ENCODE measurements at places on chromosomes 13 and 19.
A peak's percentile ranks its signal among the peaks of the same experiment; 100 is the strongest.

DNA sequence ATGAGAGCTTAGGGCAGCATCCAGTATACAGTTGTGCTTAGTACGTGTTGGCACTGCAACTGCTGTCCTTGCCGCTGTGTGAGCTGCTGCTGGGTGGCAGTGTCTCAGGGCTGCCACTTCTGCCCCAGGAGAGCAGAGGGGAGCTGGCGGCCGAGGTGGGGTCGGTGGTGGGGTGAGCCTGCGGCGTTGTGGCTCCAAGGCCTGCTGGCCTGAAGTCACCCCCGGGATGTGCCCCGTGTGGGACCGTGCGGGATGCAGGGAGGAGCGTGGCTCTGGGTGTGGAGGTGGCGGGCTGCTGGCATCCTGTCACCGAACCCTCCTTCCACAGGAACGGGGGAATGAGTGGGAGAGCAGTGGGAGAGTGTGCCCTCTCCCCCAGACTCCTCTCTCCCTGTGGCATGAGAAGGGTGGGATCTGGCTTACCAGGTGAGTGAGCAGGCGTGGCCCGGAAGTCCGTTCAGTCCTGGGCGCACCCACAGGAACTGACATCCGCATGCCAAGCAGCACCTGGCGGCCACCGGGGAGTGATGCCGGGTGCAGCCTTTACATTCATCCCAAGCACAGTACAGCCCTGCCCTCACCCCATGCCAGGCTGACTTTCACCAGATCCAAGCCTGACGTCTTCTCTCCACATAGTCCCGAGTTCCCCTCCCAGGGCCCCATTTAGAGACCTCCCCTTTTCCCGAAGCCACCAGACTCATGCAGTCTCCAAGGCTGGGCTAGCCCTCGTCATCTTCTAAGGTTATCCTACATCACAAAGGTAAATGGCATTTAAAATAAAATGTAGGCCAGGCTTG, 26.6 kb downstream of the MCF2L start:
- DNase-seq: no peak

- no peak for DNase-seq
Measured at GRCh38 chr13:98909016-98909415, 68.8 kb downstream of the DOCK9 start.

DNA sequence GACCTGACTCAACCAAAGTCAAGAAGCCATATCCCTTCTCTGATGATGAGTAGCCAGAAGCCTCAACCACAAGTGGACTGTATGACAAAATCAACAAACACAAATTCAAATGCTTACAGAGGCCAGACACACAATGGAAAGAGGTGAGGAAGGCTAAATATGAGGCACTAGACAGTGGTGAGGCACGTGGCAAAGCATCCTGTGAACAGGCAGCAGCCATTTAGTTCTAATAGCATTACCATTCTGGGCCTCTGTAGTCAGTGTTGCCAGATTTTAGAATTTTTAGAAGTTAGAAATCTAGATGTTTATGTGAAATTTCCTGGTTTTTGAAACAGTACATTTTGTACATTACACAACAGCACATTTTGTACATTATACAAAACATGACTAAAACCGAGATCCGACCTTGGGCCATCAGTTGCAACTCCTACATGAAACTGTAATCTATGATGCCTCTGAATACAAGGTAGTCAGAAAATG, 403.3 kb downstream of the COG6 start:
- no peak for DNase-seq

DNA sequence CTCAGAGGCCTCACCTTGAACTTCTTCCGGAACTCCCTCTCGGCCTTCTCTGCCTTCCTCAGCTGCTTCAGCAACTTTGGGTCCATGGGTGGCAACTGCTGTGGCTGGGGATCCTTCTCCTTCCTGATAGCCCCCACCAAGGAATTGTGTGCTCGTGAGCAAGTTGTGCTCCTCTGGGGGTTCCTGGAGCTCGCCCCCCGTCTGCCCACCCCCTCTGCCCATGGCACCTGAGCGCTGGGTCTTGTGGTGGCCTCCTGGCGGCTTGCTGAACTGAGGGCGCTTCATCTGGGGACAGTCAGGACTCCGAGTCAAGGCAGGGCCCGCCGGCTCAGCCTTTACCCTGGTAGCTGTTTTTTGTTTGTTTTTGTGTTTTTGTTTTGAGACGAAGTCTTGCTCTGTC, 11.6 kb downstream of the PRAM1 start:
- no peak for DNase-seq

- no peak for DNase-seq
Measured at GRCh38 chr13:27199211-27199610, 27.6 kb upstream of the USP12 start.

DNA sequence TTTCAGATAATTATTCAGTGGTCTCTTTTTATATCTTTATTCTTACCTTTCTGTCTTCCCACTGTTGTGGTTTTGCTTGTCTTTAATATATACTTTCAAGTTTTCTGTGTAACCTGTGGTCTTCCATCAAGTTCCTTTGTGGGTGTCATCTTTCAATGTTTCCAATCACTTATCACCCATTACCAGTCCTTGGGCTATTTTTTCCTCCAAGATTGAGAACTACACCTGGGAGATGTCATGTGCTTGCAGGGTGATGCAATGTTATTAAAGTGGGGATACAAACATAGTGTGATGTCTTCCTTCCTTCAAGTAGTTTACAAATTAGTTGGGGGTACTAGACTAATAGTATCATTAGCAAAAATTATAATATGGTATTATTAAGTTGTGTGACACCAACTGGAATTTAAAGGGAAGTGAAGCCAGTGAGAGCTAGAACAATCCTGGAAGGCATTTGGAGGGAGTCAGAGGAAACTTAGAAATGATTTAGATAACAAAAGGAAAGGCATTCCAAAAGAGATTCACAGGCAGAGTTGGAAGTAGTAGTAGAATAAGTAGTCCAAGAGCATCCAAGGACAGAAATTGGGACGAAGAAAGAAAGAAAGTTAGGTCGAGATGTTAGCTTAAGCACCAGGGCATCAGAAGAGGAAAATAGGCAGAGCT, 3.4 kb downstream of the FNDC3A start:
- DNase-seq: no peak

DNA sequence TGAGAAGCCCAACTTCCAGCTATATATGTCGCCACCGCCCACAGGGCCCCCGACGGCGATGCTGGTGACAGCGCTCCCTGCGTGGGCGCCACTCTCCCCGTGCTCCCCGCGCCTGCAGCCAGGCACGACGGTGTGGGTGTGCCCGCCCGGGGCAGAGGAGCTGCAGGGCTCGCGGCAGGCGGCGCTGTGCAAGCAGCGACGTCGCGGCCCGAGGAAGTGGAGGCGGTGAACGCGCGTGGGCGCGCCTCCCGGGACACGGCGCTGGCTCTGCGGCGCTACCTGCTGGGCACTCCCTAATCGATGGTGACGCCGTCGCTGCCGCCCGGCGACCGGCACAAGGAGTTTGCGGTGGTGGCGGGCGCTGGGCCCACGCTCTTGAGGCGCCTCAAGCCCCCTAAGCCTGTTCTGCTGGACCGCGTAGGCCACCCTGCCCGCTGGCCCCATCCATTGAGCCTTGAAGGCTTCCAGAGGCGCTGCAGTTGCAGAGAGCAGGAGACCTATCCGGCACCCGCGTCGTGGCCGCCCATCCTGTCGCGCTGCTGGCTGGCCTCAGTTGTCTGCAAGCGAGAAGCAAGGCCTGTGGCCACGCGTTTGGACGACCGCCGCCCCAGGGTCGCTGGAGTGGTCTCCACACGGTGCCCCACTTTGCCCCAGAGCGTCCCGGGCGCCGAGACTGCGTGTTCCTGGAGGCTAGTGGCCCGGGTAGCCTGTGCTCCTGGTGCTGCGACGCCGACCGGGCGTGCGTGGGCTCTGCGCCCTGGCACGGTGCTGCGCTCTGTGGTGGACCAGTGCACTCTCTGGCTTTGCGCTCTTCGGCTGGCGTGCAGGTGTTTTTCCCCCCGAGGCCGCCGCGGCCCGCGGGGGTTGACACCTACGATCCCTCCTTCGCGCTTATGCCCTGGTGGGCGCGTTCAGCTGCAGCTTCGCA, 23.1 kb downstream of the LRFN3 start:
- DNase-seq: no peak

DNA sequence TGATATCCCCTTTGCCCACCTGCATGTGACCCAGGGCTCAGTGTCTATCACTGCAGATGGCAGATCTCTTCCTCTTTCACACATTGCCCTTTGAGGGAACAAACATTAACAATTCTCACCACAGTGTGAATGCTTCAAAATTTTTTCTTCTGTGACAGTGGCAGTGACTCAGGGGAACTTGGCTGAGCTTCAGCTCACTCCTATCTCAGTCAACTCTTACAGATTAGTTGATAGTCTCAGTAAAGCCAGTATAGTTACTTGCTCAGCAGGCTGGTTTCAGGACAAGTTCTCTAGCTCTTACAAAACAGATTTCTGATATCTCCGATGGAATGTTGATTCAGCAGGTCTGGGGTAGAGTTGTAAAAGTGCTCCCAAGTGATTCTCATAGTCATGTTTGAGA, 166.9 kb downstream of the DLEU7 start:
- peak; percentile 94 for DNase-seq

GRCh38 chr19:50890422-50891252, 17.4 kb downstream of the KLK2 start:
- peak; percentile 29 for DNase-seq

- DNase-seq: no peak
Measured at GRCh38 chr13:78786459-78786858, 127.5 kb upstream of the OBI1 start.

- no peak for DNase-seq
Measured at GRCh38 chr19:1489463-1490310, 463 bp downstream of the PCSK4 start.

- no peak for DNase-seq
Measured at GRCh38 chr19:49309087-49309486, 15.9 kb downstream of the SLC6A16 start.

- DNase-seq: no peak
Measured at GRCh38 chr19:35059006-35059798, 17.7 kb downstream of the HPN start.

DNA sequence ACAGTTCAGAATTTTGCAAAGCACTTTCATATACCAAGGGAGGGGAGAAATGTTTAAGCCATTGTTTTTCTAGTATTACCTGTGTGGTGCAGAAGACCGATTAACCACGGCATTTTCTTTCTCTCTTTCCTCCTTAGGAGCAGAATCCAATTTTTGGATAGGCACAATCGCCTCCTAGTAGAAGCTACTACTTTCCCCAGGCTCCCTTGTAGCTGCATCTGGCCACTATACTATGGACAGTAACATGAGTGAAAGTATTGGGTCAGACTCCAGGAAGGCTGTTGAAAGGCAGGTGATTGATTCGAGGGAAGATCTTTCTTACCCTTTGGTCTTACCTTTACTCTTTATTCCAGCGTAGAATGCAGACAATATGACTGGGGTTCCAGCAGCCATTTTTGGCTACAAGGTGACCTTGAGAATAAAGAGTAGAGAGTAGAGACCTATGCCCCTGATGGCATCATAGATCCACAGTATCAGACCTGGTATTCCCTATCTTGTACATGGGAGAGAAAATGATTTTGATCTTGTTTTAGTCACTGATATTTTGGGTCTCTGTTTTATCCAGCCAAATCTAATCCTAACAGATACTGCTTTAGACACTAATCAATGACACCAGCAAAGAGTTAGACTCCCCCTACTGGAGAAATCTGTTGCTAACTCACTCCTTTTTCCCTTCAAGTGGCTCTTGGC, 77.0 kb downstream of the LRRC63 start:
- peak; percentile 9 for DNase-seq

DNA sequence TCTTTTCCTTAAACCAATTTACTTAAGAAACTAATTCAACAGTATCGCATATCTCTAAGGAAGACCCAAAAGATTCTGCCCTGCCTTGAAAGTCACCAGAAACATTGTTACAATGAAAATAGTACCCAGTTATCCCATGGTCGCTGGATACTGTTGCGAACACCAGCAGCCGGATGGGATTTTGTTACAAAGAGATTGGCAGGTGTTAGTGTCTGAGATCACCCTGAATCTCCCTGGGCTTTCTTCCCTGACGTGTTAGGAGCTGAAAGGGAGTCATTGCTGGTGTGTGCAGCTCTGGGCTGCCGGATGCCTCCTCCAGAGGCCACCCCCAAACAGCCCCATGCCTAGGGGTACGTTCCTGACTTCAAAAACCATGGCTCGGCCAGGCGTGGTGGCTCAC, 38.2 kb downstream of the PTPRS start:
- no peak for DNase-seq

DNA sequence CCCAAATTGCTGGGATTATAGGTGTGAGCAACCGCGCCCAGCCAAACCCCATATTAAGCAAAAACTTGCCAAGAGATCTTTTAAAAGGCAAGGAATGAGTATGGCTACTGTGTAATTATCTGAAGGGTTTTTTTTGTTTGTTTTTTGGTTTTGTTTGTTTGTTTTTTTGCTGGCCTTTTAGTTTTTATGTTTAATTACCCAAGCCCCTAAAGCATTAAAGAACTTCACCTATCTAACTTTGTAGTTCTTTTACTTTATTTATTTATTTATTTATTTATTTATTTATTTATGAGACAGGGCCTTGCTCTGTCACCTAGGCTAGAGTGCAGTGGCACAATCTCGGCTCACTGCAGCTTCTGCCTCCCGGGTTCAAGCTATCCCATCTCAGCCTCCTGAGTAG, 40.3 kb upstream of the GARRE1 start:
- DNase-seq: no peak

DNA sequence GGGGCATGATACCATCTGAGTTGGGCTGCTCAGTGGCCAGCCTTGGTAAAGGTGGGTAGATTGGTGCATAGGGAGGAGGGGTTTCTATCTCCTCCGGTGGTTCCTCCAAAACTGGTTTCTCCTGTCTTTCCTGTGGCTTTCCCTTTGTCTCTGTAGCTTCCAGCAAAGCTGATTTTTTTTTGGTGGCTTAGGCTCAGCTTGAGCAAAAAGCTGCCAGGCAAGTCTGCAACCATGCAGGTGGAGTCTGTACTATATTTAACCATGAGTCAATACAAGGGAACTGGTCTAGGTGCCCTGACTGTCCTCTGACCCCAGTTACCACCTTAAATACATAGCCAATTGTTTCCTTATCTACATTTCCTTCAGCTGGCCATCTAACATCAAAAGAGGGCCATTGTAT, 64.0 kb upstream of the ZNF681 start:
- no peak for DNase-seq

DNA sequence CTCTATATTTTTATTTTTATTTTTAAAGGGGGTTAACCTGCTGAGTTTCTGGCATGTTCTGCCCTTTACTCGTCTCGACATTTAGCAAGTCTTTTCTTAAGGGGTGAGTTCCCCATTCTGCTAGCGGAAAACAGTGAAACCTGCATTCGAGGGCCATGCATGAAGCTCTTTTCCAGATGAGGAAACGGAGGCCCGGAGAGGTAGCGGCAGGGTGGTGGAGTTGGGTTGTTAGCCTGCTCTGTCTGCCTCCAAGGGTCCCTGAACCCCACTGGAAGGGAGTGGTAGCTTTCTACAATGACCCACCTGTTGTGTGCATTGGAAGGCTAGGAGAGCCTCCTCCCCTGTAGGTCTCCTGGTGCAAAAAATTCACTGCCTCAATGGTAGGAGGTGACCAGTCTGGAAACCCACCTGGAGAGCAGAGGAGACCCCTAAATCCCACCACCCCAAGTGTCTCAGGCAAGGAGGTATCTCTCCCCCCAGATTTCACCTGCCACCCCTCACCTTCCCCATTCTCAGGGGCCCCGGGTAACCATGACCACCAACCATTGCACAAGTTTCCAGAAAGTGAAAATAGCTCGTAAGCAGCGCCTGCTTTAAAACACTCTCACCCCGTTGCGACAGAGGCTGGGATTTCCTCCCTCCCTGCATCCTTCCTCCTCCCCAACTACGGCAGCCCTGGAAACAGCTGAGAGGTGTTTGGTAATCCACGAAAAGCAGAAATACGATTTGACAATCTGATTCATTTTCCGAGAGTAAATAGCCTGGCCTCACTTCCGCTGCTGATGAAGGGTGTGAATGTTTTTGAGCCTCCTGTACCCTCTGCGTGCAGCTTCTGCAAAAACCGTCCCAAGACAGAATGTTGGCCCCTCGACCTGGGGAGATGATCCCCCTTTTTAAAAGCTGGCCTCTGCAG, 3.5 kb downstream of the KLF2 start:
- no peak for DNase-seq

Measured in RCC 7860 (cell line).